Inflammatory macrophage treated with lipopolysaccharide for 4 hours (primary cell): ENCODE measurements at places on chromosomes 12 and 14.

DNA sequence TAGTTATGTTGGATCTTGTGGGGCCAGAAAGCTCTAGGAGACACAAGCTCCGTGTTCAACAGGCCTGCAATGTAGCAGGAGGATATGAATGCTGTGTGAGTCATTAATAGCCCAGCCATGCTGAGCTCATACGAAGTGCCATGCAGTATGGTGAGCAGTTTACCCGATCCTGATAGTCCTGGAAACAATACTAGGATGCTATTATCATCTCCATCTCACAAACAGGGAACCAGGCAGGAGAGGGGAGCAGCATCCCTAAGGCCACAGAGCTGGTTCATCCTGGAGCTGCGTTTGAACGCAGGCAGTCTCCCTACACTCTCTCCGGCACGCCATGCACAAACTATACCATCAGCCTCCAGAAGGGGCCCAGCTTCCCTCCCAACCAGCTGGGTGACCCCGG lies 20.5 kb downstream of the TTC7B start:
- peak; percentile 81 for DNase-seq

- no peak for DNase-seq
Measured at GRCh38 chr14:28671425-28671824, 95.2 kb upstream of the FOXG1 start.

GRCh38 chr14:91280129-91280528 lies 35.6 kb upstream of the GPR68 start:
- no peak for DNase-seq

DNA sequence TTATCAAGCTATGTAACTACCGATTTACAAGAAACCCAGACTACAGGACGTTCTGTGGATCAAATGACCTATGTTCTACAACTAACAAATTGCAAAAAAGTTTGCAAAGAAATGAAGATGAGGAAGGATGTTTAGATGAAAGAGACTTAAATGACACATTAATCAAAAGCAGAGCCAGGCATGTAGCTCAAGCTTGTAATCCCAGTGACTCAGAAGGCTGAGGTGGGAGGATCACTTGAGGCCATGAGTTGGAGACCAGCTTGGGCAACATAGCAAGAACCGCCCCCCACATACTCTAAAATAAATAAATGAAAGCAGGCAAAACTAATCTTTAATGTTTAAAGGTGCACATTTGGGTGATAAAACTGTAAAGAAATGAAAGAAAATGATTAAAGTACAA lies 331.9 kb downstream of the BTG1 start:
- DNase-seq = peak; percentile 47

DNA sequence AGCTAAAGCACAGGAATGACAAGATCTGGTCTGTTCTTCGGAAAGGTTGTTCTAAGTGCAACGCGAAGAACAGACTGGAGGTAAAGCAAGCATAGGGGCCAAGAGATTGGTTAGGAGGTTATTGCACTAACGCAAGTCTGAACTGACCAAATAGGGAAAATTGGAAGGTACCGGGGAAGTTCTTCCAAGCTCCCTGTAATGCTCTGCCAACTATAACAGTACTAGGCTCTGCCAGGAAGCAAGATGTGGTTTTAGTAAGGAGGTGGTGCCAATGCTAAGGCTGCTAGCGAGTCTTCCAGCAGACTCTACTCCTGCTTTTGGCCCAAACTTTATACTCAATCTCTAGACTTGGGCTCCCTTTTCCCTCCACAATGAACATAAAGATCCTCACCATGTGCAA lies 138.6 kb downstream of the PAWR start:
- no peak for DNase-seq

DNA sequence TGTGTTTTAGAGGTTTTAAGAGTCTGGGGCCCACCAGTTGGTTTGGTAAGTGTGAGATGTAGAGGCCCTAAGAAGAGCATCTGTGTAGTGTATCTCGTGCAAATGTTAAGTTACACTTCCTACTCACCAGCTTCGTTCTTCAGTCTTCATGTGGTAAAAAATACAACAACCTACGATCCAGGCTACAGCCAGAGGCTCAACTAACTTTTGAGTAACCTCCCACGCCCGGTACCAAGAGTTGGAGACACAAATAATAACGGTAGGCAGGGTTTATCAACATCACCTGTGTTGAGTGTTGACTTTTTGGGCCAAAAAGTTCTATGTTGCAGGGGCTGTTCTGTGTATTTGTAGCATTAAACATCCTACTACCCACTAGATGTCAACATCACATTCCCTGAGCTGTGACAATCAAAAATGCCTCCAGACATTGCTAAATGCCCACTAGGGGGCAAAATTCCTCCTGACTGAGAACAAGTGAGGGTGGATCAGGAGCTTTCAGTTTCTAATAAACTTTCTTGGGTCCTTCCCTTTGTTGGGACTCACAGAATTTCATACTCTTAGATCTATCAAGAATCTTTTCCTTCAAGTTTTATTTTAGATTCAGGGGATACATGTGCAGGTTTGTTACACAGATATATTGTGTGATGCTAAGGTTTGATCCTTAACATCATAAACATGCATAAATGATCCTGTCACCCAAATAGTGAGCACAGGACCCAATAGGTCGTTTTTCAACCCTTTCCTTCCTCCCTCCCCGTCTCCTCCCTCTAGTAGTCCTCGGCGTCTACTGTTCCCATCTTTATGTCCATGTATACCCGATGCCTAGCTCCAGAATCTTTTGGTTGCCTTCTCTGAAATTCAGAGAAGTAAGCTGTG lies 94.7 kb downstream of the SLC2A13 start:
- DNase-seq = peak; percentile 86

DNA sequence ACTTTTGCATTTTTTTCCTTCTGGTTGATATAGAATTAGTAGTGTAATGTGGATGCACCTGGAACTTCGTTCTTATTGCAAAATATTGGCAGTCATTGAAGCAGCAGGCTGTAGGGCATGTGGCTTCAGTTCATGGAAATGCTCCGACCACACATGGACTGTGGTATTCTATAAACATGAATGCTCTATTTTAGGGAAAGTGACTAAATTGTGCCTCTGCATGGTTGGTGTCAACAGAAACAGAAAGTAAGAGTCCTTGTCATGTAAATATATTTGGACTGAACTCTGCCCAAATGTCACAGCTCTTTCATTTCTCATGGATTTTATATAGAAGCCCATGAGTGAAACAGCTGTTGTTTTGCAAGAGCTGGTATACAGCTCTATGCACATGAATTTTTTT lies 917.0 kb downstream of the LRFN5 start:
- DNase-seq = peak; percentile 79

DNA sequence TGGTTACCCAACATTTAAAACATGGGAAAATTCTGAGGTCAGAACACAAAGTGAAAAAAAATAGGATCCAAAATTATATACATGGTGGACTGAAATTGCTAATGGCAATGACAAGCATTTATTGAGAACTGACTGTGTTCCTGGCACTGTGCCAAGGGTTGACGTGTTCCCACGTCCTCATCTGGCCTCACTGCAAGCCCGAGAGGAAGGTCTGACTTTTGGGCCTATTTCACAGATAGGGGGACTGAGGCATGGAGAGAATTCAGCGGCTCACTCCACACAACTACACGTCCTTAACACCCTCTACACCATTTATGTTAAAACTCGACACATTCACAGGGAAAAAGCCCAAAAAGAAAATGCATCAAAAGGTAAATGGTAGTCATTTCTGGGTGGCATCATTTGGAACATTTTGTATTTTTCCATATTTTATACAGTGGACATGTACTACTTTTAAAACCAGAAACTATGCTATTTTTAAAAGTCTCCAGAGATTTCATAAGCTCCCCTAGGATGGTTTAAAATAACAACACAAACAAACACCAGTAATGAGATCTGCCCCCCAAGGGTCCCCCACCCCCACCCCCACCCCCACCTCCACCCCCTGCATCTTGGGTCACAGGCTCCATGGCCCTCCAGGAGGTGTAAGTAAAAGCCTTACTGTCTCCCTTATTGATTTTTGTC lies 27.7 kb downstream of the CLMN start:
- DNase-seq = peak; percentile 71

DNA sequence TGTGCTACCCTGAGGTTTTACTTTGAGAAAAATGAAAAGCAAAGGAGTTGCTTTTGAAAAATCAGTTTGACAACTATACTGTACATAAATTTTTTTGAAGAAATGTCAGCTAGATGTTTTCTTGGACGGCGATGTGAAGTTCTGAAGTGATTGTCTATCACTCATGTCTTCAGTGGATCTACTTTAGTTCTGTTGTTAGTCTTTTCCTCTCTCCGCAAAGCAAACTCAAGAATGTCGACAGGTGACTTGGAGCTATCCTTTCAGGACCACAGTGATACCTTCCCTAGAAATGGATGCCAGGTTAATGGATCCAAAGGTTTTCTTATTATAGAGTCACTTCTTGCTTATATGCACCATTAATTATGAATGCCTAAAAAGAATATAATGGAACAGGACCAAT lies 1.2 kb downstream of the PTPRO start:
- no peak for DNase-seq

DNA sequence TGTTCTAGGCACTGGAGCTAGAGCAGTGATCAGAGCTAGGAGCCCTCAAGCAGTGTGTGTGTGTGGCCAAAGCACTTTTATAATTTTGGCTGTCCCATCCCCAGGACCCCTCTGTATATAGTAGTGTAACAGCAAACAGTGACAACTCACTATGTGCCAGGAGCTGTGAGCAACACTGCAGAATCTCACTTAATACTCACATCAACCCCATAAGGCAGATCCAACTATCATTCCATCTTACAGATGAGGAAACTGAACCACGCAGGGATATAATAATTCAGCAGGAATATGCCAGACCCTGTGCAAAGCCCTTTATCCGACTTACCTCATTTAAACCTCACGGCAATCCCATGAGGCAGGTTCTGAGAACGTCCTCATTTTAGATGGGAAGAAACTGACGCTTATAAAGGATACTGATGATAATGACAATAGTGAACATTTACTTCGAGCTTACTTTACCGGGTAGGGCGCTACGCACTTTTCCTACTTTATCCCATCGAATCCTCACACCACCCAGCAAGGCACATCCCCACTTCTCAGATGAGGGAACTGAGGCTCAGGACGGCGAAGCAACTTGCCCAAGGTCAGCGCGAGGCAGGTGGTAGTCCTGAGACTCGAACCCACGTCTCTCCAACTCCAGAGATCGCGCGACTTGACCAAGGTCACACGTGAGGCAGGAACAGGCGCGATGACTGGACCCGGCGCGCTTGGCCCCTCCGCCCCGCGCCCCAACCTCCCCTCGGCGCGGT lies 687 bp downstream of the RAB35 start:
- DNase-seq = peak; percentile 44

GRCh38 chr14:39991041-39991440 lies 558.8 kb upstream of the FBXO33 start:
- no peak for DNase-seq

DNA sequence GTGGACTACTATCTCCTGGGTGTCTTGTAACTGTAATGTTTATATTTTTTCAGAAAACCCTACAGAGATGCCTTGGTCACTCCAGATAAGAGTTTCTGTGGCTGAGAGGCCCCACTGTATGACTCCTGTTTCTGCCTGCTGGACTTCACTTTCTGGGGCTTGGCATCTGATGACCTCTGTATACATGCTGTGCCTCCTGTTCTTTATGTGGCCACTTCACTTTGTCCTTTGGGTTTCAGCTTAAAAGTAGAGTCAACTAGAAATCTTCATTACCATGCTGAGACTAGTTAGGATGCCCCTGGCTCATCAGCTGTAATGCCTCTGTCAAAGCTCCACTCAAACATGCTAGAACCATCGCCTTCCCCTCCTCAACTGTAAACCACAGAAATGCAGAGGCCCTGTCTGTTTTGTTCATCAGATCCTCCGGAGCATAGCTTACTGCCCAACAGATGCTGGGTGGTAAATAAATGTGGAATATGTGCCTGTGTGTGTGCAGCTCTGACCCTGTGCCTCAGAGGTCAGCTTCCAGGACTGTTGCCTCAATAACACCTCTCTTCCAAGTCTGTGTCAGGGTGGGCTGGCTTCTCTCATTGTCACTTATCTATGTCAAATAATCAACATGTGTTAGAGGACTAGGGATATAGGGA lies 25.5 kb downstream of the ZNF664 start:
- DNase-seq = no peak

- DNase-seq = no peak
Measured at GRCh38 chr14:95290871-95291431, 28.8 kb downstream of the CLMN start.

DNA sequence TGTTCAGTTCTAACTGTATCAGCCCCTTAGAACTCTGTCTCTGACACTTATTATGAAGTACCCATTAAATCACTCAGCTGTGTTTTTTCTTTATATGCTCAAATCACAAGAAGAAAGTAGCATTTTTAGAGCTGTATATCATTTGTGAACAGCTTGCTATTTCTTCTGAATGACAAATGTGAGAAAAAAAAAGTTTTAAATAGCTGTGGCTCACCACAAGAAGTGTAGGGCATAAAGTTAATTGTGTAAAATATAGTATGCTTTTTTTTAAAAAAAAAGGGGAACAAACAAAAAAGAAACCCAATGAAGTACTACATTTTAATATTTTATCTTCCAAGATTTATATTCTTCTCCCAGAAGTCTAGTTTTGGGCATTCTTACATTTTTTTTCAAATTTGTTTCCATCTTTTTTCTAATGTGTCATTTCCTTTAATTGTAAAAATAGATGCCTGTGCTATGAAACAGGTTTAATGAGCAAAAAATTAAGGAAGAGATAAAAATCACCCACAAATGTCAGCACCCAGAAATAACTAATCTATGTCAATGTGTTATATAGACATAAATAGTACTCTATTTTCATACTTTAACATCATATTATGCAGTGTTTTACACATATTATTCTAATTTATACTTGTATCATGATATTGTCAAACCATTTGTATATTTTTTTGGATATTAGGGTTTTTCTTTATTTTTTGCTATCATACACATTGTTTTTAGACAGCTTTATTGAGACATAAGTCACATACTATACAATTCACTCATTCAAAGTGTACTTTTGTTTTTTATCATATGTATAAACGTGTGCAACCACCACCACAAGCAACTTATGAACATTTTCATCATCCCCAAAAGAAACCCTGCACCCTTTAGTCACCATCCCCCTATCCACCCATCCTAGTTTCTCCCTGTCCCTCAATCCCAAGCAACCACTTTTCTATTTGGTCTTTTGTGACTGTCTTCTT lies 22.4 kb upstream of the LRRK2 start:
- peak; percentile 58 for DNase-seq

DNA sequence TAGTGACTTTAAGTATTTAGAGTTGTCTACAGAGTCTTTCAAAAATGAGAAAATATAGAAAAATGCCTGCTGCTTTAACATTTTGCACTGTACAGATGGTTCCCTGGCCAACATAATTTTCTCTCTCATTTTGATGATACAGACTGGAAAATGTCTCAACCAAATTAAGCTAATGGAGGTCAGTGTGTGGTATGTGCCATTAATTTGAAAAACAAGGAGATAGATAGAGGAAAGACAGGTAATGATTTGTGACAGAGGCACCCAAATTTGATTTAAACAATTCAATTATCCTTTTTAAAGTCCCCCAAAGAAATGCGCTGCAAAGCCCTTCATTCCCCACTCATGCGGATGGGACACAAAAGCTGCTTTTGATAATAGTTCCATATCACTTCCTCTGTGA lies 140.0 kb downstream of the ASCL1 start:
- DNase-seq = no peak

DNA sequence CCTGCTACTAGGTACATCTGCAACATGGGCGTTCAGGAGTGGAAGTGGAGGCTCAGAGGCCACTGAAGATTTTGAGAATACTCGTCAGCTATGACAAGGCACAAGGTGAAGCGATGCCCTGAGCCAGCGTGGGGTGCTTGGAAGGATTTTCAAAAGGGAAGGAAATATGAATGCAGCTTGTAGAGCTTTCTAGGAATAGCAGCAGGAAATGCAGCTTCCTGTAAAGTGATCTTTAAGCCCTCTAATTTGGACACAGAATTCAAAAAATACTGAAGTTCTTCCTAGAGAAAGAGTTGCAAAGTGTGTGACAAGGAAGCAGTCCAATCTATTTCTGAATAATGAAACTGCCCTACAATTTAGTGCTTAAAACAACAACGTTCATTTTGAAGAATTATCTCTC lies 13.2 kb upstream of the C1S start:
- DNase-seq = peak; percentile 13
